NCI-H524 treated with DMSO at 0.1 percent for 48 hours (cell line): ENCODE measurements at places on chromosomes 5 and 9.
A peak's percentile ranks its signal among the peaks of the same experiment; 100 is the strongest.

DNA sequence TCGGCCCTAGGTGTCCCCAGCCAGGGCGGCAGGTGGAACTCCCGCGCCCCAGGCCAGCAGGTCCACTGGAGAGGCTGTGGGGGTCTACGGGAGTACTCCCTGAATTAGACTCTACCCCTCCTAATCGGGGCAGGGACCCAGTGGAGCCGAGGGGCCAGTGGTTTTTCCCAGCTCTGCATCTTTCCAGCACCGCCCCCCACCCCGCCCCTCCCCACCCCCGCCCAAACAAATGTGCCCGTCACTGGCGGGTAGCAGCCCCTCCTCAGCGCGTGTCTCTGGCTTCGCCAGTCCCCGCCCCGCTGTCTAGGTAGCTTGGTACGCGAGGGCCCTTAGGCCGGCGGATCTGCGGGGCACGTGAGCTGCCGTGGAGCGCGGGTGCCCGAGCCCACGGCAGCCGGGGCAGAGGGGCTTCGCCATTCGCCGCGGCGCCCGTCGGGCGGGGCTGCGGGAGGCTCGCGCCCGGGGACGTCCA lies 7.0 kb downstream of the UNC5A start:
- DNase-seq, result no peak

- no peak for DNase-seq
These were observed 337.3 kb downstream of the KDM4C start for GRCh38 chr9:7095058-7095457.

GRCh38 chr9:8760000-8760767 lies 960.6 kb upstream of the DMAC1 start:
- no peak for DNase-seq

DNA sequence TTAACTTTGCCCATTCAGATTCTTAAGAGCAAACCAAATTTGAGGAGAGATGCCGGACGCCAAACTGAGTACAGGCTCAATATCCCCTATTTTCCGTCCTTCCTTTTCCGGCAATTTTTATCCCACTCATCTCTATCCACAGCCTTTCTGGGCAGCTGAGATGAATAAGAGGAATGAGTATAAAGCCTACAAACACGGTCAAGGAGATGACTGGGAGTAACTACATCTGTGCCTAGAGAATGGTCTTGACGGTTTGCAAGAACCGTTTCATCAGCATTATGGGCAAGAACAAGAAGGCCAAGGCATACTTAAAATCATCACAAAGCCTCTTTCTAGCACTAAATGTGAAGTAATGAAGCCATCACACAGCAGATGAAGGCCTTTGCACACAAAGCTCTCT lies 227.3 kb downstream of the DCP2 start:
- no peak for DNase-seq

GRCh38 chr5:88263349-88263748 lies 5.3 kb downstream of the TMEM161B start:
- no peak for DNase-seq

DNA sequence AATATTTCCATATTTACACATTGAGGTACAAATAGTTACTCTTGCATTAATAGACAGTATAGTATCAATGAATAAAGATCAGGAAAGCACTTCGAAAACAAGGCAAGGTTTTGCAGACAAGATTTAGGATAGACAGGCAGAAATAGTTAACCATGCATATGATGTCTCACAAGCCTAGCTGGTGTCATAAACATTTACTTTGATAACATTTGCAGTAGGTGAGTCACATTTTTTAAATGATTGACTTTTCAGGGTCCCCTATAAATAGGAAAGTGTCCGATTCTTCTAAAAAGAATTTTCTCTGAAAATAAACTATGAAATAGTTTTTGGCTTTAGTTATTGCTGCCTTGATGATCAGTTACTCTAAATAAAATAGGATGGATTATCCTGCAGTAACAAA lies 162.1 kb downstream of the SNX18 start:
- DNase-seq, result no peak

DNA sequence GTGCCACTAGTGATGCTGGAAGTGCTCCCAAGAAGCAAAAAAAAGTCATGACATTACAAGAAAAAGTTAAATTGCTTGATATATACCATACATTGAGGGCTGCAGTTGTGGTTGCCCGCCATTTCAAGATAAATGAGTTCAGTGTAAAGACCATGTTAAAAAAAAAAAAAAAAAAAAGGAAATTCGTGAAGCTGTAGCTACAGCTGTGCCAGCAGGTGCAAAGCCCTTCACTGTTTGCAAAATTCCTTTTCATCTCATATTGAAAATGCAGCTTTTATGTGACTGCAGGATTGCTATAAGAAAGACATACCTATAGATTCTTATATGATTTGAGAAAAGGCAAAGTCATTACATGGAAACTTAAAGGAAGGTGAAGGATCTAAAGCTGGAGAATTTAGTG lies 179.6 kb upstream of the POU5F2 start:
- DNase-seq, result no peak

- peak; percentile 2 for DNase-seq
These were observed 22.5 kb downstream of the FXN start for GRCh38 chr9:69058101-69058500.

DNA sequence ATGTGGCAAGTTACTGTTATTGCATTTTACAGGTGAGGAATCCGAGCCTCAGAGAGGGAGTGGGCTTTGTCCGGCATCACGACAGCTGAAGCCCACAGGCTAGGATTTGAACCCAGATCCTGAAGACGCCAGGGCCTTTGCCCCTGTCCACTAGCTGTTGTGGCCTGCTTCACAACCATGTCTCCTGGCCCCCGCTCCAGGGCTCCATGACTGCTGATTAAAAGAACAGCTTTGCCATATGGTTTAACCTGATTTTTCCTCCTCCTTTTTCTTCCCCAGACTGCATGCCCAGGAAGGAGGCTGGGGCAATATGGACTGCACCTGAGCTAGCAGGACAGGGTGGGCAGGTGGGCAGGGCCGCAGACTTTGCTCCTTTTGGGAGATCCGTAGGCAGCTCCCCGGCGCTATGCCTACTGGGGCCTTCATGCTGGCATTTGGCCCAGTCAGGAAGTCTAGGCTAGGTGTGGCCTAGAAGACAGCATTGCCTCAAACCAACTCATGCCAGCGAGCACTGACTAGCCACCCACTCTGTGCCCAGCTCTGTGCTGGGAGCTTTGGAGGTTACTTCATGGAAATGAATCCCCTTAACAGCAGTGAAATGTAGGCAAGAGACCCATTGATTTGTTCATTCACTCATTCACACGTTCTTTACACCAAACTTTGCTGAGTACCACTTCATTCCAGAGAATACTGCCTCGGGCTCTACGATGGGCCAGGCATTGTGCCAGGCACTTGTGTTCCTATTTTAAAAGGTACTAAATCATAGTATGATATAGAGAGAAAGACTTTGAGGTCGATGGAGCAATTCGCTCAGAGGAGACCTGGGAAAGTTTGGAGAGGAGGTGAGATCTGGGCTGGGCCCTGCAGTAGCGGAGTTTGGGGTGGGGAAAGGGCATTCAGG lies 94.3 kb upstream of the CPEB4 start:
- no peak for DNase-seq

- no peak for DNase-seq
These were observed 192.1 kb downstream of the COMMD10 start for GRCh38 chr5:116276952-116277351.

GRCh38 chr5:180289433-180289832 lies 2.5 kb downstream of the MAPK9 start:
- no peak for DNase-seq

DNA sequence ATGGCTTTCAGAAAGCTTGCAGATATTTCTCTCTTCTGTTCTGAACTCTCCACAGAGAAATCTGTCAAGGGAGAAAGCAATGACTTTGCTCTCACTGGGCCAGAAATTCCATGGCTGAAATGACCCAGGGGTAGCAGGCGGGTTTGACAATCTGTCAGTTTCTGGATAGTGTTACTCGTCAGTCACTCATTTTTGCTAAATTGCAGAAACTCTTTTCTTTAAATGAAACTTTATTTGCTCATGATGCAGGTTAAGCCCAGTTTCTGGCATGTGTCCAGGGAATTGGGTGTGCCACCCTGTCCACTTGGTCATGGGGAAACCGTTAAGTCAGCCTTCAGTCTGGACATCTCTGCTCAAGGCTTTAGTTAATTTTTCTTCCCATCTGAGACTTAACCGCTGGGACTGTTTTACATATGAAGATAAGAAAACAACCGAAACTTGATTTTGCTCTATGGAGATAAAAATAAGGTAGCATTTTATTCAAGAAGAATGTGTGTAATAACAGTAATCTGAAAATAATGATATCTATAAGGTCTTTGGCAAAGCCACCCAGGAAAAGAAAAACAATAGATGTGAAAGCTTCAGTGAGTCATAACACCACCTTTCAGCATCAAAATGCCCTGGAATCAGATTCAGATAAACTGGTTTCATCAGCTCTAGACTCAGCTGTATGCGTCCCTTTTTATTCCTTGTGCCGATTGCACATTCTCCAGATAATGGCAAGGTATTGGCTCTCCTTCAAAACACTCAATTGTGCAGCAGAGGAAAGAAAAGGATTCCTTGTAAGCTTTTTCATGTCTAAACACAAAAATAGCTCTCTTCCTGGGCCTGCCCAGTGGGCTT lies 308.3 kb downstream of the ZSWIM6 start:
- DNase-seq, result no peak

GRCh38 chr5:159804121-159804520 lies 112.2 kb upstream of the ADRA1B start:
- DNase-seq, result no peak

DNA sequence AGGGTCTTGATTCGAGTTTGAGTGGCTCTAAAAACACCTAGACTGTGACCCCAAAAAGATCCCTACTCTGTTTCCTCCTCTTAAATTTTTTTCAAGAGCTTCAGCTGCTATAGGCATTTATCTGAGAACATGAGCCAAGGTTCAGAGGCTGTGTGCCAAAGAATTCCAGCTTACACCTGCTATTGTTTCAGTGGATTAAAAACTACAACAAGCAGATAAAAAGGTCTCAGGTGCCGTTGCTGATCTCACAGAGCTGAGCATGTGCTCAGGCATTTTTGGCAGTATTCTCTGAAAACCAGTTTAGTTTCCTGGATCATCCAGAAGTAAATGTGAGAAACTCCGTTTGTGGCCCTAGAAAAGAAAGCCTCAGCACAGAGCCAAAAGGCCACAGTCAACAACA lies 349.2 kb downstream of the DEPDC1B start:
- DNase-seq, result no peak

DNA sequence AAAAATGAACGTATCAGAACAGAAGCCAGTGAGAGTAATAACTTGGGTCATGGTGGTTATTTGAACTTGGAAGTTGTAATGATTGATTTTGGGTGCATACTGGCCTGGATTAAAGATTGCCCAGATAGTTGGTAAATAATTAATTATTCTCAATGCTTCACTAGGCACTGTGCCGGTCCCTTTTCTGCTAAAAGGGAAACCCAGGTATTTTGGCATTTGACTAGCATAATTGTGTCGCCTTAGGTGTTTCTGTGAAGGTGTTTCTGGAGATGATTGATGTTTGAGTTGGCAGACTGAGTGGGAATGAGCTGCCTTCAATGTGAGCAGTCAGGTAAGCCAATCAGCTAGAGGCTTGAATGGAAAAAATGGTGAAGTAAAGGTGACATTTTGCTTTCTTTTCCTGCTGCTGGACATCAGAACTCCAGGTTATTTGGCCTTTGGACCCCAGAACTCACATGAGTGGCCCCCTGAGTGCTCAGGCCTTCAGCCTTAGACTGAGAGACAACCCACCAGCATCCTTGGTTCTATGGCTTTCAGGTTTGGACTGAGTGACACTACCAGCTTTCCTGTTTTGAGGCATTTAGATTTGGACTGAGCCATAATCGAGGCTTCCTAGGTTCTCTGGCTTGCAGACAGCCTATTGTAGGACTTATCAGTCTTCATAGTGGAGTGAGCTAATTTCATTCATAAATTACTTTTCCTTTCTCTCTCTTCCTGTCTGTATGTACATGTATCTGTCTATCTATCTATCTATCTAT lies 120.7 kb upstream of the PAPPA start:
- no peak for DNase-seq

DNA sequence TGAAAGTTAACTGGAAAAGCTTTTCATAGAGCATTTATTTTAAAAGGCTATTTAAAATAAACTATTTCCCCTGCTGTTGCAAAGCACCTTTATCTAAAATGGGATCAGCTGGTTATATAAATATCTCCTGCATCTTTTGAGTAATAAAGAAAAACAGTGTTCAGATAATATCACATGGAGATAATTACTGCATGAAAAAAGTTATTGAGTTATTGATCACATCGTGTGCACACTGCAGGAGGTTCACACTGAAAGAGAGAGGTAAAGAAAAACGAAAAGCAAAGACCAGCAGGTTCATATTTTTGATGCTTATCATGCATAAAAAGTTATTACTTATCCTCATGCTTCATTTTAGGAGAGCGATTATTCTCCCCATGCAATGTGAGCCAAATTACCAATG lies 55.4 kb upstream of the OTP start:
- no peak for DNase-seq

GRCh38 chr5:56817263-56818014 lies 2.1 kb downstream of the MAP3K1 start:
- no peak for DNase-seq

DNA sequence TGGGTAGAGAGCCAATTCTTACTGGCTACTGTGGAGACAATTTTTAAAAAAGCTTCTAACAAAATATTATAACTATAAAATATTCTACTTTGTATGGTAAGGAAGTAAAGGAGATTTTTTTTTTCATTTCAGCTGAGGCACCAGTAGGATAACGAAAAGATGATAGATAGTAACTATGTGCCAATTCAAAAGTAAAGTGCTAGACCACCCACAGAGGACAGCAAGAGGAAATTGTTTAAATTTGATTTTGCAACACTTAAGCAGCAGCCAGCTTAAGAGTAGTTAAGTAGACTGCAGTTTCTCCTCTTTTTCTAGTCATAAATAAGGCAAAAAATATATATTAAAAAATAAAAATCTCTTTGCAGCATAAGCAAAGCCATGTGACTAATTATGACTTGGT lies 1539.3 kb upstream of the ACO1 start:
- no peak for DNase-seq

- DNase-seq, result no peak
These were observed 4.6 kb downstream of the ISL1 start for GRCh38 chr5:51387884-51388275.

DNA sequence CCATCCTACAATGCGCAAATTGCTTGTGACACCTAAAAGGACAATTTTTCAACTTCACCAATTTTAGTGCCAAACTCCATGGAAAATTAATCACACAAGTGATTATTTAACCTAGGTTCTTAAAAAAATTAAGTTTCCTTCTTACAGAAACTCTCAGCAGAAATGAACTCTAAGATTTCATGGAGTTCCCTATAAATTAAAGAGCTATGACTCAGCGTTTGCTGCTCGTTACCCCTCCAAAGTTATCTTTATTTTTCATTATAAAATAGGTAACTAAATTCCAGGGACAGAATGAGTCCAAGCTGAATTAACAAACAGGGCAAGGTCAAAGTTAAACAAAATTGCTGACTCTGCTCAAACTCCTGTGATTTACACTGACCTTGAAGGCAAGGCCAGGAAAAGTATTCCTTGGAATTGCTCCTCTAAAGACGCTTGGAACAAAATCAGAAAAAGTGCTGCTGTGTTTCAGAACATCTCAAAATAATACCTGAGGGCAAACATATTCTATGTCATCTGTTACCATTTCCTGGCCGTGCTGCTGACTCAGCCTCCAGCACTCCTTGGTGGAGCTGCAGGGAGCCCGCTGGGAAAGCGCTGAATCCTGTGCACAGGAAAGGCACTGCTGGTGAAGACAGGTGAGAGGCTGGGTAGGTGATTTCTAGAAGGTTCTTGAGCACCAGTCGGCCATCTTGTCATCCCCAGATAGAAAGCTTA lies 2.5 kb upstream of the CMBL start:
- DNase-seq, result no peak

GRCh38 chr9:80957801-80958200 lies 731.5 kb downstream of the TLE1 start:
- DNase-seq, result no peak
